T-cell (primary cell): ENCODE measurements at places on chromosomes 7 and 10. TPM values are rescaled to one million over a fixed set of nuclear protein-coding genes. Genes with fewer than 3 reads are reported as not detected.

The ALOX5 gene
- total RNA-seq: 16.1 TPM

The VAX1 gene
- not detected for total RNA-seq

The NUTM2B gene
- total RNA-seq: 2.5 TPM

The MYH16 gene
- not detected for total RNA-seq

The TRIM50 gene
- total RNA-seq: not detected

The C10orf105 gene
- 0.15 TPM for total RNA-seq

The GCK gene
- not detected for total RNA-seq

DNA sequence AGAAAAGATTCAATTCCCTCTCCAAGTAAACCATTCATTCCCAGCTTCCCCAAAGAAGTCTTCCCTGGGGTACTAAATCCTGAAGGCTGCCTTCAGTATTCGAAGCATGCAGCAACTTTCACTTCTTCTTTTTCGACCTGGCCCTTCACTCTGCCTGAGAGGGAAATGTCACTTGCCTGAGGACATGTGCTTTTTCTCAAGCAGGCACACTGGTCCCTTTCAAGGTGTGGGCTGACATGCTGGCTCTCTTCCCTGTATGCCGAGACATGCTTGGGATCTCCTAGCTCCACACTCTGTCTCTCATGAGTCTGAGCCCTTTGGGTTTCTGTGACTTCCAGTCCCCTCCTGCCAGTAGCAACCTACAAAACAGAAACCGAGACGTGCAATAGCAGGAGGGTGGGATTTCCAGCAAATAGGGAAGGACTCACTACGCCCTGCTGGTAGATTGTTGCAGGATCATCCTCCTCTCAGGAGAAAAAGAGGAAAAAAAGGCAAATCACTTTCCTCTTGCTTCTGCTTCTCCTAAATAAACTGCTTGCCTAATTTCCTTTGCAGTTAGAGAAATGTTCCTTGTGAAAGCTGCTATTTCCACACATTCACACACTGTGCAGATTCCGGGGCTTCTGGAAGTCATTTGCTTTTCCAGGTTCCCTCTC lies 33.5 kb downstream of the FIGNL1 start:
- no peak for DNase-seq

GRCh38 chr10:11325817-11326216 lies 285.6 kb downstream of the USP6NL start:
- DNase-seq: no peak

- DNase-seq: no peak
These were observed 3.7 kb upstream of the LIPF start for GRCh38 chr10:88660598-88660884.

DNA sequence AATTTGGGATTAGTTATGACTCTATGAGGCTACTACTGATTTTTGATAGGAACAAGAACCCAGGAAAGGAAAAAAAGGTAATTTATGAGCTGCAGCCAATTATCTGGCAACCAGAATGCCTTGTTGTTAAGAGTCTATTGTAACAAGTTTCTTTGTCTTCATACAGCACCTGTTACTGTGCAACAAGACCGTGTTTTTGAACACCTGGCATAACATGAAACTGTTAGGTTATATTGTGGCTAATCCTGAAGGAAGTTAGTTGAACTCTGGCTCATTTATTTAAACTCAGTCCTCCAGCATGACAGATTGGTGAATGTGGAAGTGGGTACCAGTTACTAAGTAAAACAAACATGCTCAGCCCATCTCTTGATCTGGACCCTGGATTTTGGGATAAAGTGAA lies 33.0 kb downstream of the RALA start:
- no peak for DNase-seq

DNA sequence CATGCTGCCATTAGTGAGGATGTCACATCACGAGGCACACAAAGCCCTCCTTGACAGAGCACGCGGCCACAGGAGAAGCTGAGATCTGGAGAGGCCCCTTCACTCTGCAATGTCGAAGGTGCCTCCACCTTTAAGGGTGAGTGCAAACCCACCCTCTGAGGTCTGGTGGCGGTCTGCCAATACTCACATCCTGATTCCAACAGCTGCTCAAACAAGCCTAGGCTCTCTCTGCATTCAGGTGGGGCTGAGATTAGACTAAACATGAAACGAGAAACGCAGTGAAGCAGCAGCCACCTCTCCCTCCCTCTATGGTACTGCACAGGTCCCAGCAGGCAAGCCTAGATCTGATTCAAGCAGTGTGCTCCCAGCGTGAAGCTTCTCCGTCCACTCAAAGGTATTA lies 151.8 kb downstream of the TCERG1L start:
- DNase-seq: no peak

DNA sequence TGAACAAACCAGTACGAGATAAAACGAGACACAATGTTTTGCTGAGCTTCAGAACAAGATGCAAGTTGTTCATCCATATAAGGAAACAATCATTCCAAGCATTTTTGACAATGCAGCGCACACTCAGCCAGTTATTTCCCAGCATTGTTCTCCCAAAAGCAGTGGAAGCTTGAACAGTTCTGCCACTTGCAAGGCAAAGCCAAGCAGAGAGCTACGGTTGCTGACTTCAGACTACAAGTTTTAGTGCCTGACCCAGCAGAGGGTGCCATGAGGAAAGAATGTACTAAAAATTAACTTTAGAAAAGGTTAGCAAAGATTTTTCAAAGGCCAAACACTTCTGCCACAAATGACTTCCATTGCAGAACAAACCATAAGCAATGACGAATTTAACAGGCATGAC lies 152.5 kb downstream of the SLC25A13 start:
- DNase-seq: no peak

DNA sequence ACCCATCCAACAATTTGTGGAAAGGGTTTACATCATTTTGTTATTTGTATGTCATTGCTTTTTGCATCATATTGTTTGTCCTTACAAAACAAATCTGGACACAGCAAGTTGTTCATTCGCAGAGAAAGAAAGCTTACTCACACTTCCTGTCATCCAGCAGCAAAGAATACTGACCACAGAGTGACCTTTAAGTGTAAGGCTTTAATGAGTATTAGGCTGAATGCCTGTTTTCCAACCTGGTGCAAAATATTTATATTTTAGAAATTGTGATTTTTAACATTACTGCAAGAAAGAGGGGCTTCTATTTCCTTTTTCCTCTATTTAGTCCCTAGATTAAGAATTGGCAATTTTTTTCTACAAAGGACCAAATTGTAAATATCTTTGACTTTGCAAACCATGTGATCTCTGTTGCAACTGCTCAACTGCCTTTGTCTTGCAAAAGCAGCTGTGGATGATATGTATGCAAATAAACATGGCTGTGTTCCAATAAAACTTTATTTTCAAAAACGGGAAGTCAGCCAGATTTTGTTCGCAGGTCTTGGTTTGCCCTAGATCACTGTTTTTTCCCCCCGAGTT lies 27.8 kb upstream of the ITGB1 start:
- no peak for DNase-seq
